Stimulated activated naive CD4-positive, alpha-beta T cell (primary cell): ENCODE measurements at places on chromosomes 3 and 15.

DNA sequence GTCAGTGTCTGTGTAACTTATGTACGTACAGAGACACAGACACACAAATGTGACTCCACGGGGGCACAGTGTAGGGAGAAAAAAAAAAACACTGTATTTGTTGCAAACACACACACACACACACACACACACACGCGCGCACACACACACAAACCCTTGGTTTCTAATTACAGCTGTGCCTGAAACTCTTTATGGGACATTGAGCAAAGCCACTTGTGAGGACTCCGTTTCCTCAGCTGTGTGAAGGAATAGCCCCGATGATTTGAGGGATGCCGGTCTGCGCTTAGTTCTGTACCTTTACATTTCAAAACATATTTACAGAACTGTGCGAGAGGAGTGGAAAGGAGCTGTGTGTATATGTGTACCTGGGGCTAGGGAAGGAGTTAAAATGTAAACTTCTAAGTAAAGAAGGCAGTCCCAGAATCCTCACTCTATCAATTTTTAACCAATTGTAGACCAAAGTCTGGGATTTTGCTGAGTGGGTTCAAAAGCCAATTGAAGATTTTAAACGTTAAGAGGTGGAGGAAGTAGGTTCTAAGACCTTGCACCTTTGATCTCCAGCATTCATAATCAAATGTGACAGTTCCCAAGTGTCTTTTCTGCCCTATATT is 5.3 kb upstream of the BCL6 start:
- no peak for DNase-seq

- peak; percentile 36 for DNase-seq
Measured at GRCh38 chr3:186107215-186108105, 1.4 kb downstream of the ETV5 start.

- DNase-seq, result no peak
Measured at GRCh38 chr3:31629054-31629453, 96.3 kb downstream of the STT3B start.

GRCh38 chr3:153619268-153619667 is 457.2 kb downstream of the RAP2B start:
- no peak for DNase-seq

DNA sequence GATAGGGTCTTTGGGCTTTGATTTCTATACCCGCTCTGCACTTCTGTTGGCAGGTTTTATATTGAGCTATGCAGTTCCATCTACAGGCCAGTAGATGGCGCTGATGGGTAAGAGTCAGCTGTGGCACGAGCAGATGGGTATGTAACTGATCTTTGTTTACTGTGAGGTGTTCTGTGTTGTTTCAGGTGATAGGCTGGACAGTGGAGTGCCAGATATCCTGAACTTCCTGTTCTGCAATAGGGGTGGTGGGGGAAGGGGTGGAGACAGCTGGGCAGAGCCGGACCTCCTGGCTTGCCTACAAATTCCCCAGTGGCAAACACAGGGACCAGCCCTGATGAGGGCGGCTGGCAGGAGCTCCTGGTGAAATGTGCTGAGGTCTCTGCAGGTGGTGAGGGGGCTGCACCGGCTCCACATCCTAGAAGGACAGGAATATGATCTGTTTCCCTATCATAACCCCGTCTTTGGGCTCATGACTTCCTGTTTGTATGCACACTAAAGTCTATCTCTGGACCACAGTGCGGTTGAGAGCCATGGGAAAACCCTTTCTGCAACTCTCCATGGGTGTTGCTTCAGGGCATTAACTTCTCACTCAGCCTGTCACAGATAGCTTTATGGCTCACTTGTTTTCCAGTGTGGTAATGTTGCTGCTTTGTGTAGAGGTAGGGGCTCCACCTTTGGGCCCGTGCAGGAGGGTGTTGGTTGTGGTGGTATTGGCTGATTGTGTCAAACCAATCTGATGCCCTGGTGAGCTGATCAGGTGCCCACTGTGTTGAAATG is 13.4 kb upstream of the FAM98B start:
- peak; percentile 9 for DNase-seq

DNA sequence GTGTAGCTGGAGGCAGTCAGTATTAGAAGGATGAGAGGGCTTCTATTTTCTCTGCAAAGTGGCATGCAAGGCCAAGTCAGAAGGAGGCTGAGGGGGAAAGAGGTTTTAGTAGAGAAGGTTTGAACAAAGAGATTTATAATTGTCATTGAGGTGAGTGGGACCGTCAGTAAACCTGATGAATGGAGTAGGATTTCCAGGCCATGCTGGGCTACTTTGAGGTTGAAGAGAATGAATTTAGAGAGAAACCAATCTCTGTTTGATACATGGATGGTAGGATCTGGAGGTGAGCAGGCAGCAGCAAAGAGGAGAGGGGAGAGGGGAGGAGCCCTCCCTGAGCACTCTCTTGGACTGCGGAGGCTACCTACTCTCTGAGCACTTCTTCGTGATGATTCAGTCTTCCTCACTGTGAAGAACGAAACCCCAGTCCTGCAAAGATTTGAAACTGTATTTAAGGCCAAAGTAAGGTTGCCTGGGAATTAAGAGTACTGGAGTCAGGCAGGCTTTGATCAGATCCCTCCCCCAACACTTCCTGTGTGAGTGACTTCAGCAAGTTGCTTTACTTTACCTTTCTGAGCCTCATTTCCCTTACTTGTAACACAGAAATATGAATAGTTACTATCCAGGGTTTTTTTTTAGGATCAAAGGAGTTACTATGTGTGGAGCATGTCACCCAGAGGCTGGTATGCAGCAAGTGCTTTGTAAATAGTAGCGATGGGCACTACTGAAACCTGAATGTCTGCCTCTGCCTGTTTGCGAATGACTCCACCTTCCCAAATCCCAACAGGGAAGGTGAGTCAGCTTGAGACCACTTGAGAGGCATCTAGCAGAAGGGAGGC is 75.8 kb downstream of the RPL39L start:
- no peak for DNase-seq

DNA sequence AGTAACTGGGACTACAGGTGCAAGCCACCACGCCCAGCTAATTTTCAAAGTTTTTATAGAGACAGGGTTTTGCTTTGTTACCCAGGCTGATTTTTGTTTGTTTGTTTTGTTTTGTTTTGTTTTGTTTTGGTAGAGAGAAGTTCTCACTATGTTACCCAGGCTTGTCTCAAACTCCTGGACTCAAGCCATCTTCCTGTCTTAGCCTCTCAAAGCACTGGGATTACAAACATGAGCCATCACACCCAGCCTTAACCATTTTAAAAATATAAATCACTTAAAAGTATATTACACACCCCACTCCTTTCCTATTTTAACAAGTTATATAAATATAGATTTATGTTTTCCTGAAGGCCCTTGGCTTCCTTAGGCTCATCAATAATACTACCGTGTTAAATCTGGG is 6.5 kb upstream of the DYNC1LI1 start:
- DNase-seq, result no peak

DNA sequence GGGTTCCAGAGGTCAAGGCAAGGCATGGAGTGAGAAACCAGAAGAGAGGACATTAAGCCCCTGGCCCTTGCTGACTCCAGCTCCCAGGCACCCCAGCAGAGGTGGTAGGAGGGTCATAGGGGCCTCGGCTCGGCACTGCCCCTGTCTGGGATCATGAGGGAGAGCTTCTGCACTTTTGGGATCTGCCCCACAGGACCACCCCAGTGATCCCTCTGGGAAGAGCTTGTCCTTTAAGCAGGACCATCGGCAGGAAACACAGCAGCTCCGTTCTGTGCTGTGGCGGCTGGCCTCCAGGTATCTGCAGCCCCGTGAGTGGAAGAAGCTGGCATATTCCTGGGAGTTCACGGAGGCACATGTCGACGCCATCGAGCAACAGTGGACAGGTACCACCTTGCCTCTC is 35.5 kb downstream of the ANKDD1A start:
- DNase-seq, result no peak

DNA sequence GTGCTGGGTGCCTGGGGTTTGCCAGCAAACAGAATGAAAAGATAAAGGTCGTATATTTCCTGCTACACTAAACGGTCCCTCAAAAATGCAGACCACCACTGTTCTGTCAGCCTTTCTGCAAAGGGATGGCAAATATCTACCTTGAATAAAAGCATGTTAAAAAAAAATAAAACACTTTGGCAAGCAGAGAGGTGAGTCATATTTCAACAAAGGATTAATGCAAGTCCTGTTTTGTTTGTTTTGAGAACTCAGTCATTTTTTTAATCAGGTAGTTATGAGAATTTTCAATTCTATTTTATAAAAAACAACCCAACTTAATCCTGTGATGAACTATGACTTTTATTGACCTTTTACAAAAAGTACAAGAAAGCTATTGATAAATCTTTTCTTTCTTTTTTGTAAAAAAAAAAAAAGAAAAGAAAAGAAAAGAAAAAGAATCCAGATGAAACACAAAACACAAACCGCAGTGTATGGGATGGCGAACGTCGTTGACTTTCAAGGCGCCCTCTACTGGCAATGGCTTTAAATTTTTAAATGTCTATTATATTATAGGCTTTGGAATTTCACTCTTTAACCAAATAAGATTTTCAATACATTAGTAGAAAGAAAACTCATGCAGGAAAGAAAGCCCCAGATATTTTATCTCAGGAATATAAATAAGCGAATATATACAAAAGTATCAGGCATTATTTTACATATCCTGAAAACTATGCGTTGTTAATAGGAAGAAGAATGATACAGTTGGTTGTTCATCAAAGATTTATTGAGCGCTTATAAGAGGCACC is 87.8 kb downstream of the NCEH1 start:
- peak; percentile 13 for DNase-seq

DNA sequence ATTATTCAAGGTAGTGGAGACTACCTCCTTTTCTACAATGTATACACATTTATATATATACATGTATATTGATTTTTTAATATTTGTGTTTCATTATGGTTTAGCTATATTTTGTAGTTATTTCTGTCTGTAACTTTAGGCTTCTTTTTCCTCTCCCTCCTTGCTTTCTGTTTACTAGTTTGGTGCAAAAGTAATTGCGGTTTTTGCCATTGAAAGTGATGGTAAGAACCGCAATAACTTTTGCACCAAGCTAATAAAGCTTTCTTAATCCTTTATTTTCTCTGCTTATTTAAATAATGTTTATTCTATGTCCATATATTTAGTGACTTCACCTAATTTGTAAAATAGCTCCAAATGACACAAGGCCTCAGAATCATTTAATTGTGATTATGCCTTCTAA is 195.3 kb upstream of the PLSCR5 start:
- DNase-seq, result no peak

DNA sequence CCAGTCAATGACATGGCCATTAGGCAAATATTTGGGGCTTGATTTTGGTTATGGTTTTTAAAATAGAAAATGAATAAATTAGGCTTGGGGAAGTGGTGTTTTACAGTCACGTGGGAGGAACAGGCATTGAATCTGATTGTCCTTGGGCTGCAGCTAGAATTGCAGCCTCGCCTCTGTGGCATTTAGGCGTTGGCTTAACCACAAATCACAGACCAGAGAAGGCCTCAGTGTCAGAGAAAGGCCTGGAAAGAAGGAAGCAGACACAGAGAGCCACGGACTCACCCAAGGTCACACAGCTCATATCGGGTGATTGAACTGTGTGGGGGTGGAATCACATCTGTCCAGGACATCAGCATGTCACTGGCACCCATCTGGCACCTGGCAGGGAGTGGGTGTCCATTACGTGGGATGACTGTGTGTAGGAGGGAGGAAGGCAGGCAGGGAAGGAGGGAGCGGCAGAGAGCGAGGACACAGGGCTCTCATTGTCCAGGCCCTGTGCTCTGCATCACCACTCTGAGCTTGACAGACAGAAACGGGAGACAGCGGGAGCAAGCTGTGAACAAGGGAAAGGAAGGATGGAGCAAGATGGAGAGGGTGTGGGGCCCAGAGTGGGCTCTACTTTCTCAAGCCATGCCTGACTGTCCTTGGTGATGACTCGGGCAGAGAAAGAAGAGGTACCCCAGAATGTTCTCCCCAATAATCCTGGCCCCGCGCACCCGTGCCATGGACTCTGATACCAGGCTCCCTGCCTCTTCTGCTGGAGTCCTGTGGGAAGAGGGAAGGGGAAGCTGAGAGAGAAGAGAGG is 186.4 kb downstream of the FAM43A start:
- no peak for DNase-seq

GRCh38 chr3:129263161-129263910 is 13.9 kb downstream of the COPG1 start:
- no peak for DNase-seq

DNA sequence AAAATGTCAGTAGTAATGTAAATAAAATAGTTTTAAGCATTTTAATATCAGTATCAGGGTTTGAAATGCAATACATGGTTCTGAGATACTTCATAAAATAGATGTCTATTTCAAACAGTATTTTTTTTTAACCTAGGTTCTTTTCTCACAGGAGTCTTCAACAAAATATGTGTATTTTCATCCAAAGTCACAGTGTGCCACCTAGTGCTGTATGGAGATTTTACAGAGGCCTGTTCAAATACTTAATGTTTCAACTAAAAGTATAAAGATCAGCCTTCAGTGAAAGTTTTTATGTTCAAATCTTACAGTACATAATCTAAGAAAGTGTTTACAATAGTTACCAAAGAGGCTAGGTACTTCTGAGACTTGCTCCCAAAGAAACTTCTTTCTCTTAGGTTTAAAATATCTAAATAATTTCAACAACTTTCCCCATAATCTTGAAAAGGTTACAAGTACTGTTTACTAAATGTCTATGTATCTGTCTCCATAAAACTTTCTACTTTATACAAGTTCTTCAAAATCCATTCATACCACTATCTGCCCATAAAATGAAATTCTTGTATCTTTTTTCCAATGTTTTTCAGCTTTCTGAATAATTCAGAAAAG is 38.3 kb downstream of the SCAPER start:
- no peak for DNase-seq

GRCh38 chr15:45573961-45574629 is 13.1 kb upstream of the BLOC1S6 start:
- no peak for DNase-seq

- DNase-seq, result no peak
Measured at GRCh38 chr3:141769221-141769894, 6.2 kb downstream of the GRK7 start.

GRCh38 chr3:106619-107018 is 89.9 kb upstream of the CHL1 start:
- DNase-seq, result no peak

DNA sequence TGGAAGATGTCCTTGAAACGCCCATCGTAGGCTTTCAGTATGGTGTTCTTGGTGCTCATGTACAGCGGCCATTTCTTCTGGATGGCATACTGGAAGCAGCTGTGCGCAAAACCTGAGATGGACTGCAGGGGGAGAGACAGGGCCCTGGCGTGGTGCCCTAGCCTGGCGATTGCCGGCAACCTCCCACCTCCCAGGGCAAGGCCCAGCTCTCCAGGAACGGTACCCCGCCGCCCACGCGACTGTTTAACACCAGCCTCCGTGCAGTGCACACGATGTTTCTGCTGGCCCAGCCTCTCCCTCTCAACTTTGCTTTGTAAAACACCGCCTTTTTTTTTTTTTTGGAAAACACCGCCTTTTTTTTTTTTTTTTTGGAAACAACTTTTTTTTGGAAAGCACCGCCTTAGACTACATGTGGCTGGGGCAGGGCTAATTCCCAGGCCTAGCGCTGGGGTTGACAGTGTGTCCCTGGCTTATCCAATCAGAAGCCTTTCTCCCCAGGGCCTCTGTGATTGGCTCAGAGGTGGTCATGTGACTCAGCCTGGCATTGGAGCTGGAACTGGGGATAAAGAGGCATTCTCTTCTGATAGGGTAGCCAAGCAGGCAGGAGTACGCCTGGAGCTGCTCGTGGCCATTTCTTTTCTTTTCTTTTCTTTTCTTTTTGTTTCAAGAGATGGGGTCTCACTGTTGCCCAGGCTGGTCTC is 14.7 kb downstream of the IDH2 start:
- DNase-seq, result no peak

GRCh38 chr3:58560771-58561311 is 16.4 kb downstream of the FAM107A start:
- DNase-seq, result no peak
